Sigmoid colon (tissue), 7 donors: ENCODE measurements at places on chromosomes 3 and 15. TPM values are rescaled to one million over a fixed set of nuclear protein-coding genes. Genes with fewer than 3 reads are reported as not detected.

DNA sequence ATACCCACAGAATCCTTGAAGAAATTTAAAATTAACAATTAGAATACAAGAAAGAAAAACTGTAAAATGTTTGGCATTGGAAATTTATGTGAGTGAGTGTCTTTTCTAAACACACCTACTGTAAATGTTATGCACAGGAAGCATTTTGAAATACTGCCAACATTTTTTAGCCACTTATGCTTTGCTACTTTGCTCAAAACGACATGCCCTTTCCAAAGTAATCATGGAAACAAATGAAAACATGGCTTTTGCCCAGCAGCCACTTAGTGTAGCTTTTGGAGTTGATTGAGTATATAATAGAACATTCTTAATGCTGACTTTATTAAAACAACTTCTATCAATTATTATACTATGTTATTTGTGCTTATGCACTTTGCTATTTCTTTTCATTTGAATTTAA, 823.0 kb downstream of the CADM2 start:
- no peak for DNase-seq
- H3K27ac ChIP-seq = no peak overlapping the region
- H3K4me3 ChIP-seq = no peak overlapping the region
- H3K4me1 ChIP-seq = no peaks in the 10 kb centered on the region
- no peaks in the 10 kb centered on the region for H3K27me3 ChIP-seq
- H3K36me3 ChIP-seq = no peaks in the 10 kb centered on the region

Gene THSD4
- 2.0 TPM for total RNA-seq

Gene CKMT1A
- not detected for total RNA-seq

GRCh38 chr3:77191640-77192039, 151.7 kb downstream of the ROBO2 start:
- no peak for DNase-seq
- no peak overlapping the region for H3K27ac ChIP-seq
- H3K36me3 ChIP-seq = no peaks in the 10 kb centered on the region
- no peak overlapping the region for H3K4me3 ChIP-seq
- peaks cover 12% of the 10 kb centered on the region for H3K4me1 ChIP-seq

Gene COL6A5
- not detected for total RNA-seq

DNA sequence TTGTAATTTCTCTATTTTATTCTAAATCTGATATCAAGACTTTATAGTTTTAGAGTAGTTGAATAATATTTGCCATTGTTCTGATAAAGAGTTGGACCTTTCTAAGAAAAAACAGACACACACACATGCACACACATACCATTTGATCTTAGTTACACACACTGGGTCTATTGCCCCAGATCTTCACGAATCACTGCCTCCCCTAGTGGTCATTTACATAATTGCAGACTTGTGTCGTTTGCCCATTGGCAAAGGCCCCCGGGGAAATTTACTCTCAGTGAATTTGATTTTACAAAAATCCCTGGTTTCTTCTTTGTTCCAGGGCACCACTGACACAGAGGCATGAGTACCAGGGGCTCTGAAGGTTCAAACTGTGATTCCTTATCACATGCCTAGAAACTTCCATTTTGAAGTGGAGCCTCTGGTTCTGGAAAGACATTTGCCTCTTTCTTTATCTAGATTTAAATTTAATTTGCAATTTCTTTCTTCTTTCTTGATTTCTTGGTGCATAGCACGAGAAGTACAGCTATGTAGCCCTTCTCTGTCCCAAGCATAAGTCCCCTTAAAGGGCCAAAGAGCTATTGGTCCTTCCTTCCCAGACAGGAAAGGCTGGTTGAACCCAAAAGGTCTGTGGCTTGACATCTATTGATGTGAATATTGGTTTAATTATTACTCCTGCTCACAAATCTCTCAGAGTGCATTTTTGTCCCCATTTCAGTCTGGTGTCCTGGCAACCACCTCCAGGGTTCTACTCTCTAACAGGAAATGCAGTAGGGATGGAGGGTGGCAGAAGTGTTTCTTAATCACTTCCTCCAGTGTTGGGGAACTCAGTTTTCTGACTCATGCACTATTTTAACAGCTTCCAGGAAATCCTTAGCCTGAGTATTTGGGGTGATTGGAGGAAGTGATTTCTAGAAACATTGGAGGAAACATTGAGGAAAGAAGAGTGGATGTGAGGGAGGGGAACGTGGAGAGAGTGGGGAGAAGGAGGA, 32.4 kb upstream of the SLC6A11 start:
- no peak for DNase-seq
- no peak overlapping the region for H3K4me3 ChIP-seq
- no peaks in the 10 kb centered on the region for H3K36me3 ChIP-seq
- no peak overlapping the region for H3K27ac ChIP-seq

Gene EFCC1
- 15.0 TPM for total RNA-seq
